ENCODE measurements at places on chromosomes 7 and 10. TPM values are rescaled to one million over a fixed set of nuclear protein-coding genes. Genes with fewer than 3 reads are reported as not detected.

- H3K4me3 ChIP-seq: no peak overlapping the region
Observed at GRCh38 chr10:132609211-132609610, 71.6 kb downstream of the INPP5A start.

GRCh38 chr7:121286742-121287734, 41.8 kb upstream of the WNT16 start:
- no peak for DNase-seq
- no peaks in the 10 kb centered on the region for H3K27me3 ChIP-seq
- H3K36me3 ChIP-seq: no peaks in the 10 kb centered on the region
- no peak overlapping the region for H3K4me3 ChIP-seq
- H3K4me1 ChIP-seq: no peaks in the 10 kb centered on the region

DNA sequence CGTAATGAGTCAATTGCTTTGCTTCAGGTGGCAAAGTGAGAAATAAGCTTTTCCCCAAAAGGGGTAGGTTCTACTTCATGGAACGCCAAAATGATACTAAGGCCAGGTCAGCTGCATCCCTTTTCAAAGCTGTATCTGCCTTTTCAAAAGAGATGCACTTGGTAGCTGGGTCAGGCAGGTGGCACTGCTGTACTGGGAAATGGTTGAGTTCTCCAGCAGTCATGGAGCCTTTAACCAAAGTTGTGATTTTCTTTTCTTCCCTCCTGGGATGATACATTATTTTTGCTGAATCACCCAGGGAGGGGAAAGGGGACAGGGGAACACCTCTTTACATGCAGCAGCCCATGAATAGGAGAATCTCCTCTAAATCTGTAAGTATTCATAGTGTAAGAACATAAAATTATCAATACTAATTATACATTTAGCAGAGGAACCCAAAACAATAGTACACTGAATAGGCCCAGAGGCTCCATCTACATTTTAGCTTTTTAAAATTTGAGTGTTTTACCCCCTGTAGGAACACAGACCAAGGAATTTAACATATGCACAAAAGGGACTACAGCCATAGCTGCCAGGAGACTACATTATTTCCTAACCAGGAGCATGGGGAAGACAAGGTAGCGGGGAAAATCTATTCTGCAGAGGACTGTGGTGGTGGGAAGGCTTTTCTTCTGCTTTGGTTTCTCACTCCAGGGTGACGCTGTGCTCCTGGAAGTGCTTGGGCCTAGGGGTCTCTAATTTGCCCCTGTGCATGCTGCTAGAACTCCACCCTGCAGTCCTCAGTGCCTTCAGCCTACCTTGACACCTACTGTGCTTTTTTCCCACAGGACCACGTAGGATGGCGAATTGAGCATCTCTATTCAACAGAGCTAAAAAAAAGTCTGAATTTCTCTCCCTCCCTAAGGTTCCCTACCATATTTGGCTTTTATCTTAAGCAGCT, 6.4 kb upstream of the GPR22 start:
- no peaks in the 10 kb centered on the region for H3K27me3 ChIP-seq
- H3K27ac ChIP-seq: no peak overlapping the region
- DNase-seq: peak; percentile 52
- H3K4me3 ChIP-seq: no peak overlapping the region
- peaks cover 2% of the 10 kb centered on the region for H3K36me3 ChIP-seq
- H3K4me1 ChIP-seq: no peaks in the 10 kb centered on the region

DNA sequence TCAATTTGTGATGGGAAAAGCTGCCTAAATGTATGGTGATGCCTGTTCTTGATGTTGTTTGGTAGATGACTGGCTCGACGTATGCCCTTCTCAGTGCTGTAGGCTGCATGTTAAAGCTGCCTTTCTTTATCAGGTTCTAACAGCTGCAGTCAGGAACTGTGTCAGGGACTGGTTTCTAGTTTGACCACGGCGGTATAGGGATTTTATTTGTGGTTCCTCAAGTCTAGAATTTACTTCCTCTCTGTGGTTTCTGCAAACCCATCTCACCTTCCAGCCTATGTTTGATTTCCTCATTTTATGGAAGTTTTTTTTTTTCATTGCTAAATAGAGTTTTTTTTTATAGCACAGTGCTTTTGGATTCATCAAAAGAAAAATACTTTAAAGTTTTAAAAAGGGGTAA, 26.5 kb downstream of the LMTK2 start:
- H3K27ac ChIP-seq: peak overlapping the region; percentile 94
- H3K27me3 ChIP-seq: no peaks in the 10 kb centered on the region

- H3K27ac ChIP-seq: no peak overlapping the region
- no peaks in the 10 kb centered on the region for H3K27me3 ChIP-seq
- no peak for DNase-seq
- no peaks in the 10 kb centered on the region for H3K4me1 ChIP-seq
- no peak overlapping the region for H3K4me3 ChIP-seq
- no peaks in the 10 kb centered on the region for H3K36me3 ChIP-seq
Observed at GRCh38 chr10:97598407-97599271, 9.1 kb downstream of the C10orf62 start.

- H3K4me3 ChIP-seq: no peak overlapping the region
- H3K27me3 ChIP-seq: no peaks in the 10 kb centered on the region
- peaks cover 3% of the 10 kb centered on the region for H3K4me1 ChIP-seq
- no peaks in the 10 kb centered on the region for H3K36me3 ChIP-seq
- H3K27ac ChIP-seq: no peak overlapping the region
Observed at GRCh38 chr10:665579-666091, 23.8 kb downstream of the DIP2C start.

DNA sequence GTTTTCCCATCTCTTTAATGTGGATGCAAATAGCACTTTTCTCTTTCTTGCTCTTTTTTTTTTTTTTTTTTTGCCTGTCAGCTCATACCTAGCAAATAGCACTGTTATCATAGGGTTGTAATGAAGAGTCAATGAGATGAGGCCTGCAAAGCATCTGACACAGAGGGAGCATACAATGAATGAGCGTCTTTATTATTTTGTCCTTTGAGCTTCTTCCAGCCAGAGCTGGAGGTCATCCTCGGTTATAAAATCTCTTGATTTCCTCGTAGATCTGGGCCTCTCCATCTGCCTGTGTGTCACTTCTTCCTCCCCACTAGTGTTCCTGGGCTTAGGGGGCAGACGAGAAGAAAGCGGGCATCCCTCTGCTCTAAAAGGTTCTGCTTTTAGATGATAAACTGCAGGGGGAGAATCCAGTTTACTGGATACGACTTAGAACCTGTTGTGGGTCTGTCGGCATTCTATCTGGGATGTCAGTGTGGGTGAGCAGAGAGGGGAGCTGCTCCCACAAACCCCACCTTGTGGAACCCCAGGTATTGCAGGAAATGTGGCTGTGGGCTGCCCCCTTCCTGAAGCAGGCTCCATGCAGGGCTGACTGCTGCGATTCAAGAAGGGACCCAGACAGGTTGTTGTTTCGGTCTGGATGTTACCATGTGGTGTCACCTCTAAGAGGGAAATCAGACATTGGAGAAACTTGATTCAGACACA, 135.8 kb upstream of the GPR26 start:
- no peaks in the 10 kb centered on the region for H3K36me3 ChIP-seq
- H3K27me3 ChIP-seq: no peaks in the 10 kb centered on the region
- DNase-seq: no peak
- H3K4me3 ChIP-seq: no peak overlapping the region
- H3K27ac ChIP-seq: no peak overlapping the region

The CYTH3 gene
- 24.2 TPM for polyA plus RNA-seq

The VENTX gene
- polyA plus RNA-seq: 0.30 TPM

GRCh38 chr7:5193880-5194279, 3.8 kb downstream of the WIPI2 start:
- H3K27ac ChIP-seq: no peak overlapping the region
- no peak for DNase-seq
- H3K4me1 ChIP-seq: peaks cover 7% of the 10 kb centered on the region
- H3K27me3 ChIP-seq: no peaks in the 10 kb centered on the region

DNA sequence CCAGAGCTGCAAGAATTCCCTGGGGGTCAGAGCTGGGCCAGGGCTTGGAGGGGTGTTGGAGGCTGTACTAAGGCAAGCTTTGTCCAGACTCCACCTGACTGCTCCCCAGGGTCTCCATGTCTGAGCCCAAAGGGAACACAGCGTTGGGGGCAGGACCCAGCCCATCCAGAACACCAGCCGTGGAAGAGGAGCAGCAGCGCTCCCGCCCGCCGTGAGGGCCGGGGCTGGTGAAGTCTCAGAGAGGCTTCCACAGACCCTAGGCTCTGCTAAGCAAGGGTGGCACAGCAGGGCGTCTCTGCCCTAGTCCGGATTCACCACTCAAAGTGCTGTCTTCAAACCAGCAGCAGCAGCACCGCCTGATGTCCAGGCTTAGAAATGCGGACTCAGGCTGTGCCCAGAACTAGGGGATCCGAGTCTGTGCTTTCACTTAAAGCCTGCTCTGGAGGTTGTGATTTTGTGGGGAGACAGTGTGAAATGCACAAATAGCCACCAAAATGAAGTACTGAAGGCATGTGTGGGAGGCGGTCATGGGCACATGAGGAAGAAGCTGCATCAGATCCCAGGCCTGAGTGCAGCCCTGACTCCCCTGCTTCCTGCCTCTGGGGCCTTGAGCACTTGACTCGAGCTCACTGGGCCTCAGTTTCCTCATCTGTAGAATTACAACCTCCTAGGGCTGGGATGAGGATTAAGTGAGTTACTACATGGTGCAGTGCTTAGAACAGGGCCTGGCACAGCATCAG, 16.6 kb upstream of the AQP1 start:
- peak overlapping the region; percentile 88 for H3K27ac ChIP-seq
- DNase-seq: no peak
- no peaks in the 10 kb centered on the region for H3K36me3 ChIP-seq
- H3K4me3 ChIP-seq: no peak overlapping the region
- H3K27me3 ChIP-seq: no peaks in the 10 kb centered on the region
- H3K4me1 ChIP-seq: peaks cover 6% of the 10 kb centered on the region

DNA sequence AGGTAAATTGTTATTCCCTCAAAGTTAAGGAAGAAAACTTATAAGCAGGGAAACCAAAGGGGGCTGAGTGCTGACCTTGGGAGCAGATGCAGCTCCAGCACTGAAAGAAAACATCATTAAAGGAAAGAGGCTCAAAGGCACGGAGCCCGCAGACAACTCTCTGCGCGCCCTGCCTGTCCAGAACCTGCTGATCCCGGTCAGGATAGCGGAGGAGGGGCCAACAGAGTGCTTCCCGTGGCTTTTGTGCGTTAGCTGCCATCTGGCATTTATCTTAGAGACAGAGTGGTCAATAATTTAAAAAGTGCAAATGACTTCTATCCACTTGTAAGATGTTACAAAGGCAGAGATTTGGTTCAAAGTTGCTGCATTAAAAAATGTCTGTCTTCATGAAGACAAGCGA, 162.1 kb downstream of the FANK1 start:
- H3K36me3 ChIP-seq: no peaks in the 10 kb centered on the region
- H3K27ac ChIP-seq: no peak overlapping the region
- no peaks in the 10 kb centered on the region for H3K27me3 ChIP-seq
- DNase-seq: no peak

The BICC1 gene
- 1.3 TPM for polyA plus RNA-seq

The TBRG4 gene
- 60.9 TPM for polyA plus RNA-seq

- H3K36me3 ChIP-seq: peaks cover 51% of the 10 kb centered on the region
- no peak overlapping the region for H3K27ac ChIP-seq
- no peaks in the 10 kb centered on the region for H3K4me1 ChIP-seq
- H3K4me3 ChIP-seq: no peak overlapping the region
- no peaks in the 10 kb centered on the region for H3K27me3 ChIP-seq
- DNase-seq: no peak
Observed at GRCh38 chr10:804787-805619, 115.5 kb upstream of the DIP2C start.

- no peaks in the 10 kb centered on the region for H3K27me3 ChIP-seq
- no peaks in the 10 kb centered on the region for H3K4me1 ChIP-seq
- no peak for DNase-seq
- no peak overlapping the region for H3K4me3 ChIP-seq
- peaks cover 49% of the 10 kb centered on the region for H3K36me3 ChIP-seq
Observed at GRCh38 chr10:14947268-14947667, 6.6 kb downstream of the DCLRE1C start.

DNA sequence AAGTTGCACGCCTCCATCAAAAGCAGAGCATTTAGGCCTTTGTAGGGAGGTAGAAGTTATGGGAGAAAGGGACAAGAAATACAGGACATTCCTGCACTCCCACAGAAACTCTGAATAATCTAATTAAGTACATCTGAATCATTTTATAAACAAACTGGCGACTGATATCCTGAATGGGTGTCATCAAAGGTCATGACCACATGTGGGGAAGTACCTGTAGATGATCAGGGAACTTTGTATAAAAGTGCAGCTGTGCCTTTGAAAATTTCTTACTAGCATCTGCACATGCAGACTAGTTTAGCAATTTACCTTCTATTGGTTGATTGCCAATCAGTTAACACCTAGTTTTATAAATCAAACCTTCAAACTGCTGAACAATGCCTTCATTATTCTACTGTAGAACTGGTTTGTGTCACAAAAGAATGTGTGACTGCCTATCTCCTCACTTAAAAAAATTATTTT, 17.1 kb downstream of the STEAP4 start:
- H3K27me3 ChIP-seq: no peaks in the 10 kb centered on the region
- no peak overlapping the region for H3K4me3 ChIP-seq
- H3K36me3 ChIP-seq: no peaks in the 10 kb centered on the region
- no peak for DNase-seq
- H3K4me1 ChIP-seq: no peaks in the 10 kb centered on the region

GRCh38 chr10:43044961-43045621, 31.8 kb upstream of the RET start:
- H3K4me3 ChIP-seq: no peak overlapping the region
- H3K4me1 ChIP-seq: no peaks in the 10 kb centered on the region
- DNase-seq: no peak
- H3K36me3 ChIP-seq: no peaks in the 10 kb centered on the region
- peaks cover 3% of the 10 kb centered on the region for H3K27me3 ChIP-seq

The KIAA1549 gene
- under 0.01 TPM for polyA plus RNA-seq

DNA sequence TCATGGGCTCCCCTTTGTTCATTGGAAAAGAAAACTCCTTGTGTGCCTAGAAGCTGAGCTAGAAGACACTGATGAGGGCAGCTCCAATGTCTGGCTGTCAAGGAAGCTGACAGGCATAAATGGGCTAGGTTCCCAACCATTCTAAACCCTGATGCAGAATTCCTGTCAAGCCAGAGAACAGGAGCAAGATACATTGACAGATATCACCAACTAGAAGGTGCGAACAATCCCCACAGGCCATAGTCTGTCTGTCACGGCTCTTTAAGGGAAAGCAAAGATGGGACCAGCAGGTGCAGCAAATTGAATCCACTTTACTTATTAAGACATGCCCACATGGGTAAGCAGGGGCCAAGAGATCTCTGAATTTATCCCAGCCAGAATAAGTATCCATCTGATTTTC, 617.9 kb upstream of the POT1 start:
- no peaks in the 10 kb centered on the region for H3K4me1 ChIP-seq
- H3K4me3 ChIP-seq: no peak overlapping the region
- H3K36me3 ChIP-seq: no peaks in the 10 kb centered on the region

The JAKMIP3 gene
- polyA plus RNA-seq: 0.06 TPM

The MRC1 gene
- 23.3 TPM for polyA plus RNA-seq

All from small intestine (tissue), 16 donors.